ENCODE measurements at places on chromosomes 5 and 9. TPM values are rescaled to one million over a fixed set of nuclear protein-coding genes. Genes with fewer than 3 reads are reported as not detected.
A peak's percentile ranks its signal among the peaks of the same experiment; 100 is the strongest.

DMRTA1 gene
- total RNA-seq: 1.8 TPM

SPACA9 gene
- 3.0 TPM for total RNA-seq

RNF183 gene
- total RNA-seq: not detected

C9orf153 gene
- not detected for total RNA-seq

TAF11L10 gene
- not detected for total RNA-seq

FOXI1 gene
- total RNA-seq: 0.44 TPM

DNA sequence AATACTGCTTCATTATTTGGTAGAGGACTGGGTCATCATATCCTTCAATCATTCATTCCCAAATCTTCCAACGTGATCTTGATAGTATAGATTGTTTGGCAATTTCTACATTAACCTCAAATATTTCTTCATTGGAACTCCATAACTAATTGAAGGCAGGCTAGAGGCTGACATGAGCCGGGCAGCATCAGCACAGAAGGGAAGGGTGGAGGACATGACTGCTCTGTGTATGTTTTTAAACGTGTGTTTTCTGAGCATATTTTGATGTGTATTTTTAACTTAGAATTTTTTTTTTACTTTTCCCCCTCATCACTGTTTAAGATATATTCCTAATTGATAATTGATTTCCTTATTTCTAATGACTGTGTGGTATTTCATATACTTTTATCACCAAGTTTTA lies 12.6 kb downstream of the DDX4 start:
- no peaks in the 10 kb centered on the region for H3K4me1 ChIP-seq
- H3K27ac ChIP-seq: no peak overlapping the region
- H3K27me3 ChIP-seq: no peaks in the 10 kb centered on the region
- no peak overlapping the region for H3K4me3 ChIP-seq

GRCh38 chr9:95143591-95144561 lies 173.6 kb downstream of the FANCC start:
- H3K4me1 ChIP-seq: no peaks in the 10 kb centered on the region
- H3K36me3 ChIP-seq: no peaks in the 10 kb centered on the region
- no peak overlapping the region for H3K4me3 ChIP-seq

DNA sequence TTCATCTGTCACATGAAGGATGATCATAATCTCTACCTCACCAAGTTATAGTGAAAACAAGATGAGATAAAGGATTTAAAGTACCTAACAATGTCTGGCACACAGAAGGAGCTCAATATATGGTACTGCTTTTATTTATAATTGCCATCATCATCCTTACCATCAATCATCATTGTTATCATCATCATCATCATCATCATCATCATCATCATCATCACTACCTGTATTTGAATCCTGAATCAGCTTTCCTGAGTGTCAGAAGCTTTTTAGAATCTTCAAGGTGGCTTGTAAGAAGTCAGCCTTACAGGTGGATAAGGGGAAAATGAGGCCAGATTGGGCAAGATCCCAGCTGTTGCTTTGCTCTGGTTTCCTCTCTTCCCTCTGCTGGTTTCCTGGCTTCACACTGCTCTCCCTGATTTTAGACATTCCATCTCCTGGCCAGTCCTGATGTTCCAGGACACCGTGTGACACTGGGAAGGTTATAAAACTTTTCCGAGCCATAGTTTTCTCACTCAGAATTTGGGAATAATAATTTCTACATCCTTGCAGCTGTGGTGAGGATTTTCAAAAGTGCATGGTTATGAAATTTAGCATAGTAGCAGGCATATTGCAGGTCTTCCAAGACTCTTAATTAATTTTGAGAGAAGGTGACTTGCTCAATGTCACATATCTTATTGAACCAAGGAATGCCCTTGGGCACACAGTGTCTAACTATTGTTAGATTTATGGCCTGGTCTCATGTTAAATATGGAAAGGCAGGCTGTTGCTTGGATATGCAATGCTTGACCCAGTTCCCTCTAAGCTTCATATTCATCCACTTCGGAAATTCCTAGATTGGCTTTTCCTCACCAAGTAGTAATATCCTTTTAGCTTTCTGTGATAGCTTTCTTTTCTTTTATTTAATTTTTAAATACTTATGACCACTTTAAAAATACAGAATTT lies 160.7 kb downstream of the TMEM38B start:
- H3K27ac ChIP-seq: no peak overlapping the region
- H3K27me3 ChIP-seq: no peaks in the 10 kb centered on the region
- H3K36me3 ChIP-seq: no peaks in the 10 kb centered on the region
- H3K4me1 ChIP-seq: no peaks in the 10 kb centered on the region

GRCh38 chr5:8333485-8333884 lies 464.5 kb downstream of the MTRR start:
- H3K4me1 ChIP-seq: no peaks in the 10 kb centered on the region
- H3K27me3 ChIP-seq: no peaks in the 10 kb centered on the region
- no peak overlapping the region for H3K27ac ChIP-seq
- DNase-seq: no peak

DNA sequence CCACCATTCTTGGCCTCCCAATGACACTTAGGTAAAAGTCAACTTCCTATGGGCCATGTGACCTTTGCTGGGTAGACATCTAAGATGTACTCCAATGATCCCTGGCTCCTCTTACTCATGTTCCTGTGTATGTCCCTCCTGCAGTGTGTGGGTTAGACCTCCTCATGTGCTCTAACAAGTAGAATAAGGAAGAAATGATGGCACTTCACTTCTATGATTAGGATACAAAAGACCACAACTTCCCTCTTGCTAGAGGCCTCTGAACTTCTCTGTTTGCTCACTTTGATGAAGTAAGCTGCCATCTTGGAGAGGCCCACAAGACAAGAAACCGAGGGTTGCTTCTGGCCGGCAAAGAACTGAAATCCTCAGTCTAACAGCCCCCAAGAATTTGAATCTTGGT lies 131.8 kb downstream of the TAF11L14 start:
- H3K36me3 ChIP-seq: no peaks in the 10 kb centered on the region
- H3K27me3 ChIP-seq: no peaks in the 10 kb centered on the region
- DNase-seq: no peak

DNA sequence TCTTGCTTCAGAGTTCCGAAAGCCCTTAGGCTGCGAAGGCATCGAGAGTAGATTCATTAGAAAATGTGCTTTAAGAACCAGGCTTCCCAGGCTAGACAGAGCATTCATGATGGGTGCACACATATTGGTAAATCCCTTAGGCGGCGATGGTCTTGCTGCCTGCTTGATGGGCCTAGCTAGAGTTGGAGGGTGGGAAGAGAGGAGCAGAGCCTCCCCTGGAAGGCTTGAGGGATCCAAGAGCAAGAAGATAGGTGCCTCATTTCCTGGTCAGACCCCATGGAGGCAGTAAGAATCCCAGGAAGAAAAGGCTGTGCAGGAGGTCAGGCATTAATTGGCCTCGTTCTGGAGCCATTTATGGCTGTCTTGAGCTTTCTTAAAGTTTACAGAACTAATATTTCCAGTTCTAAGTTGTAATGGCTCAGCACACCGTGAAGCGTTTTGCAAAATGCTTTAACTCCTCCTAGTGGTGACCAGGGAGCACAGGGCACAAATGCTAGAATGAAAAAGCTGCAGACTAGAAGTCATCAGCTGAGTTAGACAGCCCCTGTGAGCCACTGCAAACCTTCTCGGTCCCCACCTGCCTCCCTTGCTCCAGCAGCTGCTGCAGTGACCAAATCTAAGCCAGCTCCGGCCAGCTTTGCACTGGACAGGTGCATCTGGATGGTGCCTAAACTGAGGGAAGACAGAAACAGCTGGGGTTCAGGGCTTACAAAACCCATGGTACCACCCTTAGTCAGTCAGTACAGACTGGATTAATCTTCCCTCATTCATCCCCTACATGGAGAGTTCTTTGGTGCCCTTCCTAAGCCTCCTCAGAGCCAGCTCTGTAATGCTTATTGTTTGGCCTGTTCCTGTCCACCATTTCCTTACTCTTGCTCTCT lies 14.7 kb downstream of the SLC45A2 start:
- no peaks in the 10 kb centered on the region for H3K4me1 ChIP-seq
- DNase-seq: peak; percentile 18
- H3K4me3 ChIP-seq: no peak overlapping the region
- no peak overlapping the region for H3K27ac ChIP-seq
- H3K36me3 ChIP-seq: no peaks in the 10 kb centered on the region

GRCh38 chr5:30838936-30839496 lies 354.5 kb upstream of the CDH6 start:
- H3K4me1 ChIP-seq: no peaks in the 10 kb centered on the region
- H3K4me3 ChIP-seq: no peak overlapping the region
- no peaks in the 10 kb centered on the region for H3K36me3 ChIP-seq
- H3K27ac ChIP-seq: no peak overlapping the region
- no peak for DNase-seq

- no peak for DNase-seq
- H3K27me3 ChIP-seq: no peaks in the 10 kb centered on the region
- no peak overlapping the region for H3K27ac ChIP-seq
- H3K36me3 ChIP-seq: no peaks in the 10 kb centered on the region
- H3K4me3 ChIP-seq: no peak overlapping the region
Observed at GRCh38 chr9:133714606-133715294, 23.4 kb downstream of the SARDH start.

- H3K27ac ChIP-seq: no peak overlapping the region
- no peaks in the 10 kb centered on the region for H3K36me3 ChIP-seq
- no peak for DNase-seq
- H3K4me3 ChIP-seq: no peak overlapping the region
- H3K4me1 ChIP-seq: peaks cover 56% of the 10 kb centered on the region
Observed at GRCh38 chr9:37966412-37967013, 62.6 kb upstream of the SLC25A51 start.

DNA sequence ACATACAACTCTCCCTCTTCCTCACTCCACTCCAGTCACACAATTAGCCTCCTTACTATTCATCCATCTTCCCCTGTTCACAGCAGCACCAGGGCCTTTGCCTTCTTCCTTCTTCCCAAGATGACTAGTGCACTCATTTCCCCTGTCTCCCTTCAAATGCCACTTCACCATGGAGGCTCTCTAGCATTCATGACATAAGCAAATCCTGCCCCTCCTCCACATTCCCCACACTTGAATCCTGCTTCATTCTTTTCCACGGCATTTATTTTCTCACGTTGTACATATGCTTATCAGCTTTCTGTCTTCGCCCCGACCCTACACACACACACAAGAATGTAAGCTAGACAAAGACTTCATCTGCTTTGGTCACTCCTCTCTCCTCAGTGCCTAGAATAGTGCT lies 133.3 kb downstream of the CDK5RAP2 start:
- H3K27ac ChIP-seq: no peak overlapping the region
- H3K4me1 ChIP-seq: no peaks in the 10 kb centered on the region
- no peak for DNase-seq

DNA sequence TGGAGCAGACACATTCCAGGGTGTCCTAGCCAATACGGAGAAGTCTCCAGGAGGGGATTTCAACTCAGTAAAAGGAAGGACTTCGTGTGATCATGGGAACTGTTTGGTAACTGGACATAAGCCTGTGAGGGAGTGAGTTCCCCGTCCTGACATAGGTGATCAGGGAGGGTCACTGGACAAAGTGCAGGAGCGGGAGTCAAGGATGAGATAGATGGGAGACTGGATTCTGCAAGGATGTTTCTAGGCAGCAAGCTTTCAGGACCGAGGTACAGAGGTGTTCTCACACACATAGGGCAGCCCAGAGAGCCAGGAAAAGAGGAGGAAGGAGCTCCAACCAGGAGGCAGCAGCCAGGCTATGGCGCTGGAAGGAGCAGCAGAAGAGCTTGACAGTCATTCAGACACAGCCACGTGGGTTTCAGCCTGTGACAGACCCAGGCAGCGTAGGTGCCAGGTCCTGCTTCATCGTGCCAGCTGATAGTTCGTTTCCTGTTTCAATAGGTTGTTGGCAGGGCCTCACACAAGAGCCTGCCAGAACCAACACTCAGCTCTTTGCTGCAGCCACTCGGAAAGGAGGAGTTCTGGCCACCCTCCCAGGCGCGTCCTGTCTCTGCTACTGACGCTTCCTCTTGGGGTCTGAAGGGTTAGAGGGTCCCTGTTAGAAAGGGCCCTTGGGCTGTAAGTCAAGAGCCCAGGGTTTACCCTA lies 84.1 kb downstream of the AMBP start:
- no peak overlapping the region for H3K4me3 ChIP-seq
- H3K36me3 ChIP-seq: no peaks in the 10 kb centered on the region
- H3K27me3 ChIP-seq: no peaks in the 10 kb centered on the region
- H3K4me1 ChIP-seq: no peaks in the 10 kb centered on the region
- H3K27ac ChIP-seq: no peak overlapping the region

GRCh38 chr9:134331186-134332025 lies 5.2 kb downstream of the RXRA start:
- no peak for DNase-seq
- peaks cover 15% of the 10 kb centered on the region for H3K4me1 ChIP-seq
- H3K27ac ChIP-seq: no peak overlapping the region

GRCh38 chr5:55591686-55592085 lies 56.9 kb upstream of the PLPP1 start:
- H3K4me1 ChIP-seq: no peaks in the 10 kb centered on the region
- no peaks in the 10 kb centered on the region for H3K27me3 ChIP-seq
- H3K4me3 ChIP-seq: no peak overlapping the region
- no peak for DNase-seq

DNA sequence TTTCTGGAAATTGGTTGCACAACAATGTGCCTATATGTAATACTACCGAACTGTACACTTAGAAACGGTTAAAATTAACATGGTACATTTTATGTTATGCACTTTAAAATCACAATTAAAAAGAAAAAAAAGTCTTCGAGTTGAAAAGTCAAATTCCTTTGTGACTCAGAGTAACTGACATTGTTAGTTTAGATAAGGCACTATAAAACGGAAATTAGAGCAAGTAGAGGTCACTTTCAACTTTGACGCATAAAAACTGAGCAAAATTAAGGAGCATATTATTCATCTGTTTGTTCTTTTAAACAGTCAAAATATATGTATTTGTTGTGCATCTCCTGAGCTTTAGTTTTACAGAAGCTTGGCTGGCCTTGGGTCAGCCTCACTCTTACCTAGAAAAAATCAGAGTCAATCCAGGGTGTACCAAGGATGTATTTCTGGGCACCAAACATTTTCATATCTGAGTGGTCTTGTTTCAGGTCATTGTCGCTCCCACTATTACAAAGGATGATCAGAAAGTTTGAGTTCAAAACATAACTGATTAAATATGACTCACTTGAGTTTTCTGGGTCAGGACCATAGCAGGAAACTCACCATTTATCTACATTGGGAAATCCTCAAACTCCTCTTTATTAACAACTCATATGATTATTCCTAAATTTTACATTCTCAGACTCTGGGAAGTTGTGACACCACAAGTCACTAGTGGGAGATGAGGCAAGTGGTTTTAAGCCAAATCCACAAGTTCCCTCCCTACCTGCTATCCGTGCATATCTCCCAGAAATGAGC lies 160.6 kb downstream of the CCDC192 start:
- H3K4me3 ChIP-seq: no peak overlapping the region
- no peaks in the 10 kb centered on the region for H3K4me1 ChIP-seq

GRCh38 chr9:86281593-86282076 lies 703 bp downstream of the ISCA1 start:
- H3K27ac ChIP-seq: peak overlapping the region; percentile 87
- peaks cover 4% of the 10 kb centered on the region for H3K4me1 ChIP-seq
- H3K27me3 ChIP-seq: no peaks in the 10 kb centered on the region
- peak overlapping the region; percentile 78 for H3K4me3 ChIP-seq

DNA sequence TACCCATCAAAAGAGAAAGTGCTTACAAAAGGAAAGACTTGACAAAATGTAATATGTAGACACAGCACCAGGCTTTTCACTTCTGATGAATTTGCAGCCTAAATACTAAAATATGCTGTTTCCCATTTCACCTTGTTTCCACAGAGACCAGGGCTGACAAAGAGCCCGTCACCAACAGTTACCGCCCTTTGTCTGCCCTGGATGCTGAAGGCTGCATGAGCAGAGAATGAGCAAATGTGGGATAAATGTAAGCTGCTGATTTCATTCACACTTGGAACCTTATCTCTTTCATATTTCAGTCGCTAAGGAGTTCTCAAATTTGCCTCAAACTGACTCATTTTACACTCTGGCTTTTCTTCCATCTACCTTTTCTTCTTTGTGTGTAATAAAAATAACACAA lies 213.9 kb downstream of the TMEM167A start:
- H3K27ac ChIP-seq: no peak overlapping the region
- H3K4me3 ChIP-seq: no peak overlapping the region
- DNase-seq: no peak

Data from Panc1 (cell line).